Hematopoietic multipotent progenitor cell treated with erythropoietin and hydrocortisone succinate and interleukin-3 and kit ligand, for 17 days (in vitro differentiated cells): ENCODE measurements at places on chromosomes 6 and 20.

- DNase-seq: no peak
These were observed 38.9 kb downstream of the MAP3K7 start for GRCh38 chr6:90547991-90548390.

DNA sequence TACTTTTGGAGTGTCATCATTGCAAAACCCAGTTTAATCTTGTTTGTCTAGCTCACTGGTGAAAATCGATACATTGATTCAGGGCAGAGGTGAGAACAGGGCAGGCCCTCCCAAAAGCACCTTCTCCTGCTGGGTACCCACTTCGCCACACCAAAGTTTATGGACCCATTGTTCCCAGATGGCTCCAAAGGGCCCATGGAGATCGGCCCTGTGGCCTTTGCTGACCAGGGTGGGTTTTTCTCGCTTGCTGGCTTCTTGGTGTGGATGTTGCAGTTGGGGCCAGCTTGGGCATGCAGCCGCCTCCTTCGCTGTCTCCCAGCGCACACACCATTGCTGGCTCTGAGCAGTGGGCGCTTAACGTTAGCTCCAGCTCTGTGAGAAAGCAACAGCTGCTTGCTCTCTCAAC is 178.1 kb upstream of the PDE10A start:
- DNase-seq: no peak

DNA sequence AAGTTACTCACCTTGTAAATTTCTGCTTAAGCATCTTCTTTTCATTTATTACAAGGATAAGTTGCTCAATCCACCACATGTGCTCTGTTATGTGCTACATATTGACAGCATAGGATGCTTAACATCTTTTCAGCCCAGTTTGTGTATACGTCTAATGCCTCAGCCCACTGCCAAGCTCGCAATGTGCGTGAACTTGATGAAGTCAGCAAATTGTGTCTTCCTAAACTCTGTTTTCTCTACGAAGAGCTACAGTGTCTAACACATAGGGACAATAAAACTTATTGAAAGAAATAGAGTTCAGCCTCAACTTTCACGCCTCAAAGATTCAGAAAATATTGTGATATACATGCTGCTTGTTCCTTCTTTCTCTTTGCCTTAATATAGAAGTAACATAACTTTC is 500.0 kb downstream of the TFAP2B start:
- DNase-seq: no peak

DNA sequence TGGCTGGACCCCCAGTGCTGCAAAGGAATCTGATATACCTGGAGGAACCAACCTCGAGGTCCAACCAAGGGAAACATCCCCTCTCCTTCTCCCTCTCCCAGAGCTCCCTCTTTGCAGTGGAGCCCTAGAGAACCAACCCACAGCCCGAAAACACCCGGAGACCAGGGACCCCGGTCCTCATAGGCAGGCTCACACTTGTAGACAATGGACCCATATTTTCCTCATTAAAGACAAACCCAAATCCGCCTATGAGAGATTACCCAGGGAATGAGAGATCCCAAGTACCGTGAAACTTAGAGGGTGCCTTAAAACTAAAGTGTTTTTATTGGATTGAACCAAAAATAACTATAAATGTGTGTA is 9.6 kb upstream of the FOXF2 start:
- DNase-seq: no peak

DNA sequence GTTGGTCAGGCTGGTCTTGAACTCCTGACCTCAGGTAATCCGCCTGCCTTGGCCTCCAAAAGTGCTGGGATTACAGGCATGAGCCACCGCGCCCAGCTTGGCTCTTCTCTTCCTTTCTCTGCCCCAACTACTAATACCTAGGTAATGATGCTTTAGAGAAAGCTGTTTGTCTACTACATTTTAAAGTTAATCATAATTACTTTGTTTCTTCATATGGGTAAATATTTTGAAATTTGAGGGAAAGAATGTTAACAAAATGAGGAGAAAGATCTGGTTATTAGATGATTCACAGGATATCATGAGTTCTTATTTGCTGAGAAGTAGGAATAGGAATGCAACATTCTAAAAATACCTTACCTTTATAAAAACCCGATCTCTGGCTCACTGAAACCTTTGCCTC is 18.4 kb upstream of the PTPRK start:
- no peak for DNase-seq

DNA sequence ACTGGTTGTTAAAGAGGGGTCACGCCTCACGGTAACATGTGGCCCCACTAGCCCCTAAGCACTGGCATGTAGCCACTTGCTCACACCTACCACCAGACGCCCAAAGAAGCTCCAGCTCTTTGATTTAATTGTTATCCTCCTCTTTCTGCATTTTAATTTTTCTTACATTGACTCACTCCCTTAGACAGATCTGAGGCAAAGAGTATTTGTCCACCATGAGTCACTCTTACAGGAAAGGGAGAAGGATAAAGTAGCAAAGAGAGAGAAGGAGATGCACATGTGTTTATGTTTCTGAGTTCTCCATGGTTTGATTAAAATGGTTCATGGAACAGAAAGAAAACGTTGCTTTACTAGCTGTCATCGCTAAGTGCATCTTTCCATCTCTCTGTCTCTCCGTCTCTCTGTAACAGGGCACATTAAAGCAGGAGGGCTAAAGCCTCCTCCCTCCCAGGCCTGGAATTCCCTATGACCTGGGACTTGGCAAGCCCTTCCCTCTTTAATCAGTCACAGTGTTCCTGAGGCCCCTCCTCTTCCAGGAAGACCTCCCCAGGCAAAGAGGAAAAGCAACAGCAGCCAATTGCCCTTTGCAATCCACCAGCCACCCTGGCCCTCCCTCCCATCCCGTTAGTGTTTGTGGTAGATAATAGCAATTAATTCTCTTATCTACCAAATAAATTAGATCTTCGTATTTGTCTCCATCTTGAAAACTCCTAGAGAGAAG is 112.8 kb upstream of the TSHZ2 start:
- DNase-seq: no peak

GRCh38 chr20:12306107-12306506 is 388.4 kb downstream of the BTBD3 start:
- no peak for DNase-seq

GRCh38 chr6:3725145-3726047 is 26.1 kb downstream of the PXDC1 start:
- DNase-seq: no peak

- no peak for DNase-seq
These were observed 48.1 kb downstream of the MCUR1 start for GRCh38 chr6:13766201-13766634.

GRCh38 chr20:43458422-43458924 is 777 bp downstream of the SRSF6 start:
- no peak for DNase-seq

DNA sequence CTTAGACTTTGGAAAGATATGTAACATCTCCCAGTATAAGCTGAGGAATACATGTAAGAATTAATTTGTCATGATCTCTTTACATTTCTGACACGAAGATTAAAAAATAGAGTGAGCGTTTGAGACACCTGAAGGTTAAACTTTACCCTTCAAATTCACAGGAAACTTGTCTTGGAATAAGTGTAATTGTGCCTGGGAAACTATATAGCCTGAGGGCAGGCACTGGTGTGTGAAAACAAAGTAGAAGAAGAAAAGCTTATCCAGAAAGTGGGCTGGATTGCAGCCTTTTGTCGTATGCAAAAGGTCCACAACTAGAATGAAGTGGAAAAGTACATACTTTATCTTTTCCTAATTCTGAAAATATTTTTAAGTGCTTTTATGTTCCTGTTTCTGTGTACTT is 275.7 kb upstream of the TCF21 start:
- no peak for DNase-seq

DNA sequence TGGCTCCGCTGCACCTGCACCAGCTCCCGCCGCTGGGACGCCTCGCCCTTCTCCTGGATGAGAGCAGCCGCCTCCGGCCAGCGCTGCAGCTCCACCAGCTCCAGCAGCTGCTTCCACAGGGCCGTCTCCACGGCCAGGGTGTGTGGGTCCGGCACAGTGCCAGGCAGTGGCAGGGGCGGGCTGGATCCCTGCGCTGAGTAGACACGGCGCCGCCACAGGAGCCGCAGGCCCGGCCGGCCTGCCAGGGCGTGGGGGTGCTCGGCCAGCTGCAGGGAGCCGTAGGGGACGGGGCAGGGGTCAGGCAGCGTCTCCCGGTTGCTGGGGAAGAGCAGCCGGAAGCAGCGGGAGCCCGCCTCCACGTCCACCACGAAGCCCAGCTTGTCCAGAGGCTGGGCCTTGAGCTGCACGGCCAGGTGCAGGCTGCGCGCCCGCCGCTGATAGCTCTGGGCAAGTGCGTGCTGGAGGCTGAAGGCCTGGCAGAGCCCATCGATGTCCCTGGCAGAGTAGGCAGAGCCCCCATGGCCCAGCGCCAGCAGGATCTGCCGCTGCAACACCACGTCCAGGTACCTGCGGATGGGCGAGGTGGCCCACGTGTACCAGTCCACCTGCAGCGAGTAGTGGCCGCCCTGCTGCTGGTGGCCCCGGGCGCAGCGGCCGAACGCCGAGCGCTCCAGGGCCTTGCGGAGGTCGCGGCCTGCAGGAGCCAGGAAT is 9.4 kb downstream of the FNDC11 start:
- no peak for DNase-seq

- DNase-seq: no peak
These were observed 224.5 kb downstream of the RFPL4B start for GRCh38 chr6:112571488-112572270.

DNA sequence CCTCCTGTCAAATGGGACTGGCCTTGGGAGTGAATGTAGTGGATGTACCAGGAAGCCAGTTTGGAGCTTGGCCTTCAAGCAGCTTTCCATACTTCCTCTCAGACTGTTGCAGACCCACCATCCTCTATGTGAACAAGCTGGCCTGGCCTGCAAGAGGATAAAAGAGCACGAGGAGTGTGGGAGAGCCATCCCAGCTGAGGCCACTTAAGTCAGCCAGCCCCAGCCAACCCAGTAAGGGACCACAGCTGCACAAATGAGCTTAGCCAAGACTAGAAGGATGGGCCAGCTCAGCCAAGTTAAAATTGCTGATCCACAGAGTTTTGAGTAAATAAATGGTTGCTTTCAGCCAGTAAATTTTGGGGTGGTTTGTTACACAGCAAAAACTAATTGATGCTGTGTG is 156.9 kb upstream of the SOX4 start:
- DNase-seq: no peak

DNA sequence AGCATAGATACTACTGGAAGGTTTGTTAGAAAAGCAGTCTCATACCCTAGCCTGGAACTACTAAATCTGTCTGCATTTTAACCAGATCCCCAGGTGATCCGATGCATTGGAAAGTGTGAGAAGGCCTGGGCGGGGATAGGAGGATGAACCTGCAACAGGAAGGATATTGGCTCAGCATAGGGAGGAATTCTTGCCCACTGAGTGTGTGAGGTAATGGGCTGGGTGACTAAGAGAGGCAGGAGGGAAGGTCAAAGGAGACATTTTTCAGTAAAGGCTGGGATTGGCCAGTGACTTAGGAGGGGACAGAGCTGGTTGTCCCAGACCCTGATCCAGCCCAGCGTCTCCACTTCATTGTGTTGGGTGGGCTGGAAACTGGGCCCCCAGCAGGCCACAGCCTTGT is 191.0 kb upstream of the LRFN2 start:
- no peak for DNase-seq

DNA sequence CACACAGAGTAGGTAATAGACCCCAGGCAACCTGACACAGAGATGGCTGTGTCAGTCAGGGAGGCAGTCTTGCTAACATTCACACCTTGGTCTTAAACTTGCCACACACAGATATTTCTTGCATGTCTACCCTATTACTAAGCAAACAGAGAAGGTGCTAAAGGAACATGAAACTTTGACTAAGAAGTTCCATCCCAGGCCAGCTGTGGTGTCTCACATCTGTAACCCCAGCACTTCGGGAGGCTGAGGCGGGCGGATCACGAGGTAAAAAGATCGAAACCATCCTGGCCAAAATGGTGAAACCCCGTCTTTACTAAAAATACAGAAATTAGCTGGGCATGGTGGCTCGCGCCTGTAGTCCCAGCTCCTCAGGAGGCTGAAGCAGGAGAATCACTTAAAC is 222.4 kb upstream of the JARID2 start:
- DNase-seq: no peak

- no peak for DNase-seq
These were observed 15.3 kb downstream of the PHIP start for GRCh38 chr6:79062708-79063107.

DNA sequence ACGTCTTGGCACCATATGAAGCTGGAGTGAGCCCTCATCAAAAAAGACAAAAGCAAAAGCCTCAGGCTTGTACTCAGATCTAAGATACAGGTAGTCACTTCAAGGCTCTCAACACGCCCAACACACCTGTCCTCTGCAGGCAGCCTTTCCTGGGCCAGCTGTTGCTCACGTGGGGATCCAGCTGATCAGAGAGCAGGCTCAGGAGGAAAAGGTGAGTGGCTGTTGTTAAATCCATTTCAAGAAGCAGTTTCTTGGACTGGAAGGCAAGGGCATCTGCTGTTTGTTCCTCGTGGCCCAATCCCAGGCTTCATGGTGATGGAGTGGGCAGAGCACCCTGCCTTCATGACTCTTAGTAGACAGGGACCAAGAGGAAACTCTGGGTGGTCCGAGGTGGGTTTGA is 39.6 kb downstream of the ELMO2 start:
- no peak for DNase-seq
